ENCODE measurements at places on chromosomes 5 and 9.

GRCh38 chr5:132394667-132395259 is 25.3 kb downstream of the SLC22A5 start:
- no peak for DNase-seq

DNA sequence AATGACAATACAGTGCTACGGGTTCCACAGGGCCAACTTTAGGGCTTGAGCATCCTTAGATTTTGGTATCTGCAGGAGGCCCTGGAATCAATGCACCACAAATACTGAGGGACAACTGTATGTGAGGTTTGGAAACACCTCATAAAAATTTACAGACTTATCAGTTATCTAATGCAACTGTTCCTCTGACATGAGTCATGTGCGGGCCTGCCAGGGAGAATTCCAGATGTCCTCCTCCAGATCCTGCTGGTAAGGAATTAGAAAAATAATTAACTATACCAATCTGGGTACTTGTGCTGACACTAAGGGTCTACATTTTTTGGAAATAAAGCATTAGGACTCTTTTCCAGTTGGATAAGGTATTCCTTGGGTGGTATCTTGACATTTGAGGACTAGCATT is 333.3 kb downstream of the ARRDC3 start:
- DNase-seq: no peak

GRCh38 chr9:98178874-98179850 is 13.3 kb downstream of the CORO2A start:
- no peak for DNase-seq

DNA sequence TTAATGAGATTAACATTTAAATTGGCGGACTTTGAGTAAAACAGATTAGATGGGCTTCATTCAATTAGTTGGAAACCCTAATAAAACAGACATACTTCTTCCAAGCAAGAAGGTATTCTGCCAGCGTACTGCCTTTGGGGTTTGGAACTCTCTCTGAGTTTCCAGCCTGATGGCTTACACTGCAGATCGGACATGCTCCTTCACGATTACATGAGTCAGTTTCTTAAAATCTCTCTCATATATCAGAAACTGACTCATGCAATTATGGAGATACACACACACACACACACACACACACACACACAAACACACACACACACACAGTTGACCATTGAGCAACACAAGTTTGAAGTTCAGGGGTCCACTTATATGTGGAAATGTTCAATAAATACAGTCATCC is 789.4 kb downstream of the CDH12 start:
- no peak for DNase-seq

DNA sequence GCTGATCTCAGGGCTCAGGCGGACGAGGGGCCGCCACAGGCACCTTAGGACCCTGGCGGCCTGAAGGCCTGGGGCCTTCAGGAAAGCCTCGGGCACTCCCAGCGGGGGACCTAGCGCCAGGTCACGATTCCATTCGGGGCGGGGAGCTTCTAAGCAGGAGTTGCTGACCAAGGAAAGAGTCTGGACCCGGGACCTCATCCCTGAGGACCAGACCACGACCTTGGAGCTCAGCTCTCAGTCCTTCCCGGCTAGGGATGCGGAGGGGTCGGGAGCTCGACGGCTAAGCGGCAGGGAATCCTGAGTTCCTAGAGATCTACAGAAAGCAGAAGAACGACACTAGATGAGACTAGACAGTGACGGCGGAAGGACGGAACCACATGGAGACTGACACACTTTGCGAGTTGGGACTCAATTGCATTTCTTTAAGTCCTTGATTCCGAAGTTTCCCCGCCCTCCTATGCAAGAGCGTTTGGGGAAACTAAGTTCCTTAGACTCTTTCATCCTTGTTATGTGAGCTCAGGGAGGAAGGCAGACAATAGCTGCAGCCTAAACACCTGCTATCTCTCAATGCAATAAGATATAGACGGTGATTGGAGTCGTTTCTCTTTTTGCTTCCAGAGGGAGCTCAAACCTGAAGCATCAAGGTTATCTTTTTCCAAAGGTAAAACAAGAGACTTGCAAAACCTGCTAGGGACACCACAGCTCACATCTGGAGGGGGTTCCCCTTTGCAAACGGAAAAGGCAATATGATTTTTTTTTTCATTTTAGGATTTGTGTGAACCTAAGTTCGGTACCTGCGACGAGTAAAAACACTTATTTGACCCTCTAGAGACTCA is 9.7 kb downstream of the NR2F1-AS1 start:
- DNase-seq: no peak

DNA sequence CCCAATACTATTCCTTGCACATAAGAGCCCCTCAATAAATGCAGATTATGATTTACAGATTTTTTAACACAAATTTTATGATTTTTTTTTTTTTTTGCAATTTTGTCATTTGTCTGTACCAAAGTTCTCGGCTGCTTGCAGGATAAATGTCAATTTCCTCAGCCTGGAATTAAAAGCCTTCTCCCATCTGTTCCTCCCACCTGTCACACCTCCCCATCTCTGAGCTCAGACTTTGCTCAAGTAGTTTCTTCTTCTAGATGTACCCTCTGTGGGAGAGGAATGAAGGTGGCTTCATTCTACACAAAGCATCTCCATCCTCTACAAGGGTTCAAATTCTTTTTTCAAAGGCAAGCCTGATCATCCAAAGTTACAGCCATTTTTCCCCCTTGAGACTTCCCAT is 153.7 kb upstream of the GRAMD2B start:
- no peak for DNase-seq

- DNase-seq: no peak
Observed at GRCh38 chr9:77276799-77277198, 99.5 kb downstream of the VPS13A start.

Measured in T-helper 22 cell (primary cell).